Panc1 (cell line): ENCODE measurements at places on chromosomes 4 and X.

- H3K36me3 ChIP-seq = no peaks in the 10 kb centered on the region
- no peak overlapping the region for H3K27ac ChIP-seq
- no peaks in the 10 kb centered on the region for H3K27me3 ChIP-seq
- no peak for DNase-seq
- no peaks in the 10 kb centered on the region for H3K4me1 ChIP-seq
Observed at GRCh38 chrX:110204986-110205385, 112.9 kb downstream of the AMMECR1 start.

- H3K27me3 ChIP-seq = no peaks in the 10 kb centered on the region; the same call in 1 of the 2 replicates
- no peaks in the 10 kb centered on the region for H3K36me3 ChIP-seq
- H3K27ac ChIP-seq = no peak overlapping the region
Observed at GRCh38 chr4:109972786-109973528, 60.3 kb downstream of the EGF start.

DNA sequence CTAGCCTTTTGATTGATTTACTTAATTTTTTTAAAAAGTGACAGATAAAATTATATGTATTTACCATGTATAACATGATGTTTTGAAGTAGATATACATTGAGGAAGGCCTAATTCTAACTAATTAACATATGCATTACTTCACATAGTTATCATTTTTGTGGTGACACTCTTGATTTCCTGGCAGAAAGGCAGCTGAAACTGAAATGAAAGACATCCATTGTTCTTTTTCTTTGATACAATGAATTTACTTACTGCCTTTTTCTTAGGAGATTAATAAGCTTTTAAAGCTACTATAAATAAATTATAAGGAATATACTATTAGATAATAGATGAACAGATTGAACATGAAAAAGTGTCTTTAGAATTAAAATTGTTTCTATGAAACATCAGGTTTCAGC lies 26.7 kb downstream of the ANKRD50 start:
- no peaks in the 10 kb centered on the region for H3K36me3 ChIP-seq
- H3K27me3 ChIP-seq = no peaks in the 10 kb centered on the region
- no peaks in the 10 kb centered on the region for H3K4me1 ChIP-seq
- no peak overlapping the region for H3K27ac ChIP-seq
- no peak overlapping the region for H3K4me3 ChIP-seq

DNA sequence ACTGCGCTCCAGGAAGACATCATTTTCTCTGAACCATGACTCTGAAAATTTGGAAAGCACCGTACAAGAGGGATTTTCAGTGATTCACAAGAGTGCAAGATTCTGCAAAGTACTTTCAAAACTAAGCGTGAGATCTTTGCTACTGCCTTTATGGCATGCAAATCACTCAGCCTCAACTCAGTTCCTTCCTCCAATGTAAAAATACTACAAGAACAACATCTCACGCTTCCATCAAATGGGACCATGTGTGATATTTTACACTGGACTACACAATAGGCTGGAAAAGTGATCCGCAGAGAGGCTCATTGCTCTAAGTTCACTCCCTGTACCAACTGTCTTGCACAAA lies 674 bp upstream of the IL15 start:
- no peak for DNase-seq
- no peak overlapping the region for H3K27ac ChIP-seq
- no peaks in the 10 kb centered on the region for H3K27me3 ChIP-seq
- peaks cover 5% of the 10 kb centered on the region; the same call in 1 of the 2 replicates for H3K4me1 ChIP-seq
- H3K4me3 ChIP-seq = peak overlapping the region; percentile 74

- no peaks in the 10 kb centered on the region for H3K4me1 ChIP-seq
- H3K4me3 ChIP-seq = no peak overlapping the region
- H3K27ac ChIP-seq = no peak overlapping the region
- H3K36me3 ChIP-seq = no peaks in the 10 kb centered on the region; the same call in 1 of the 2 replicates
- no peak for DNase-seq
Observed at GRCh38 chr4:168908851-168909273, 101.2 kb downstream of the CBR4 start.

DNA sequence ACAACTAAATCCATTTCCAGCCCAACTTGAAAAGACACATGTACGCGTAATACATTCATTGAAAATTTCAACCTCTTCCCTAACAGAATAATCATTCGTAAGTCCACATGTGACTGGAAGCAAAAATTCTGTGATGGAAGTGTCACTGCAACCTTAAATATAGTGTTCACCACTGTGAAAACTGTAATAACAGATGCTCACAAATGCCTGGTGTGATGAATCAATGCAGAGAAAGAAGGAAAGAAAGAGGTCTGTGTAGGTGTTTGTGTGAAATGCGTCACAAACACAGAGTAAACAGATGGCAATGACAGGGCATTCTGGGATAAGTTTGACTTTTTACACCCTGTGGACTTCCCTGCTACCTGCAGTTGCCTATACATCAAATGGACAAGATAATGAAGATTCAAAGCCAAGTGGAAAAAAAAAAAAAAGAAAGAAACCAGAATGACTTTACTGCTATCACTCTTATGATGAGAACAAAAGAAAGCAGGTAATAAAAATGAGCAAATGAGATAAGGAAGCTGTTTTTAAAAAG lies 123.3 kb downstream of the EPHA5 start:
- H3K27me3 ChIP-seq = no peaks in the 10 kb centered on the region
- no peaks in the 10 kb centered on the region for H3K36me3 ChIP-seq
- H3K27ac ChIP-seq = no peak overlapping the region

DNA sequence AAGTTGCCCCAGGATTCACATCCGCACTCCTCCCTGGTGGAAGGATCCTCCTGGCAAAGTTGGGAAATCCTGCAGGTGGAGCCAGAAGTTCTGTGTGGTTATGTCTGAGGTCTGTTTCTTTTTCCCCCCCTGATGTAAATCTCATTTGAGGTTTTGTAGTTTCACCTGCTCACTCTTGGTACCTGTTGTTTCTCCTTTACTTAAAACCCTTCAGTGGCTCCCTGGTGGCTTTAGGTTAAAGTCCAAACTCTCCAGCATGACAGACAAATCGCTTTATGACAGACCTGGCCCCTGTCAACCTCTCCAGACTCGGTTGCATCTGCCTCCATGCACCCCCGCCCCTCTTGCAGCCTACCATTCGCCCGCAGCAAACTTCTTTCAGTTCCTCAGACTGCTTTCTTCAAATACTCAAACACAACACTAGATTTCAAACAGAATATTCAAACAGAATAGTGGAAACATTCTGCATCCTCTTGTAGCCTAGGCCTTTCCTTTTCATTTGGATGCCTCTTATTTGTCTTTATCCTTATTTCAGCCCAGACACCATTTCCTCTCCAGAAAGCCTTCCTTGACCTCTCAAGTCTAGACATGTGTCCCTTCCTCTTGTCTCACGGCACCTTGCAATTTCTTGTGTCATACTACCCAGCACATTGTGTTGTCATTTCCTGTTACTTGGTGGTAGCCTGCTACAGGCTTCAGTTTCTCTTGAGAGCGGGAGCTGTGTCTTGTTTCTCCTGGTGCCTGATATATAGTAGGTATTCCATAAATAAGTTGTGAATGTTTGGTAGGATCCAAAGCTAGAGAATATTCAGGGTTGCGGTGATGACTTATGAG lies 24.8 kb downstream of the IL13RA1 start:
- H3K4me1 ChIP-seq = no peaks in the 10 kb centered on the region
- no peak overlapping the region for H3K27ac ChIP-seq
- peaks cover 19% of the 10 kb centered on the region for H3K36me3 ChIP-seq
- DNase-seq = no peak

- no peaks in the 10 kb centered on the region for H3K36me3 ChIP-seq
- H3K4me1 ChIP-seq = no peaks in the 10 kb centered on the region
- H3K4me3 ChIP-seq = no peak overlapping the region
- no peaks in the 10 kb centered on the region; the same call in 1 of the 2 replicates for H3K27me3 ChIP-seq
- no peak for DNase-seq
Observed at GRCh38 chrX:151754047-151754429, 19.5 kb downstream of the CNGA2 start.

DNA sequence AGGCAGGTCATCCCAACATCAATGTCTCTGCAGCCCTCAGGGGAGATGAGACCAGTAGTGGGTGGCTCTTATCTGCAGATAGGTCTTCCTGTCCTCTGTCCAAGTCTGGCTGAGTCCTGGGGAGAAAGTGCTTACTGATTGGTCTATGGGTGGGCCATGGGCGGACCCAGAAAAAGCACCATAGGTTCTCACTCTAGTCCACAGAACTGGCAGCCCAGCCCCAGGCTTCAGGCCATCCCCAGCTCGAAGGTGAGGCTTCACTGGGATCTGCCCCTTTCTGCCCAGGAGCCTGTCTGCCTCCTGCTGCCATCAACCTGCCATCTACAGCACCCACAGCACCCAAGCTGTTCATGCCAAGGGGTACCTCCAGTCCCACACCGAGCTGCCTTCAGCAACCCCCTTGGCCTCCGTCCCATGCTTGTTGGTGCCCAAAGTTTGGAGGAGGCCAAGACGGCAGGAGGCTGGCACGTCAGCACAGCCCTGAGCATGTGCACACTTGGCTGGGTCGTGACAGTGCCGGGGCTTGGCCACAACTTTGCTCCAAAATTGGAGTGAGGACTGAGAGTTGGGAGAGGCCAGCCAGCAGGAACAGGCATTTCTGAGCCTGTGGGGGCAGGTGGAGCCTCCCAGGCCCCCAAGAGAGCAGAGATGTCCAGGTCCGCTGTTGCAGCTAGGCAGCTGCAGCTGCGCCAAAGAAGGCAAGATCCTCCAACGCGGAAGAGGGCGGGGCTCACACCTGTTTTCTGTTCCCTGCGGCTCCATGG lies 99.6 kb downstream of the IQCM start:
- no peak overlapping the region for H3K27ac ChIP-seq
- H3K36me3 ChIP-seq = no peaks in the 10 kb centered on the region
- H3K27me3 ChIP-seq = no peaks in the 10 kb centered on the region
- H3K4me1 ChIP-seq = no peaks in the 10 kb centered on the region

GRCh38 chrX:119273420-119274192 lies 37.5 kb downstream of the PGRMC1 start:
- H3K36me3 ChIP-seq = no peaks in the 10 kb centered on the region
- no peak overlapping the region for H3K27ac ChIP-seq
- H3K4me3 ChIP-seq = no peak overlapping the region
- H3K4me1 ChIP-seq = no peaks in the 10 kb centered on the region; the same call in 1 of the 2 replicates

DNA sequence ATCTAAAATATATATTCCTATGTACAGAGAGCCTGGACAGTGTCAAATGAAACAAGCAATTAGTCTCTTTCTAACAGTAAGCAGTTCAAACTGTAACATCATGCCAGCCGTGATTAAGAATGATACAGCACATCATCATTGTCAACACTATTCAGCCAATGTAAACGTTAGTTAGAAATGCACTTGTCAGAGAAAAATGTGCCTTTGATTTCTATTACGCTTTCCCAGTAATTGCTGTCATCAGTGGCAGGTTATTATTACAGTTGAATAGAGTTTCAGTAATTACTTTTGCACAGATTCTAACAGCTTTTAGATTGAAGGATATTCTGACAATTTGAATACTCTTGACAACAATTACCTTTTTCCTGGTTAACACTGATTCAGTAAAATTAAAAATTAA lies 1007.1 kb downstream of the SH3BGRL start:
- no peak overlapping the region for H3K27ac ChIP-seq
- no peak overlapping the region for H3K4me3 ChIP-seq
- no peaks in the 10 kb centered on the region for H3K36me3 ChIP-seq
- no peaks in the 10 kb centered on the region for H3K4me1 ChIP-seq
- DNase-seq = no peak
- no peaks in the 10 kb centered on the region for H3K27me3 ChIP-seq

GRCh38 chrX:120308558-120308957 lies 2.7 kb downstream of the TMEM255A start:
- H3K27ac ChIP-seq = no peak overlapping the region
- no peak for DNase-seq
- peaks cover 28% of the 10 kb centered on the region for H3K27me3 ChIP-seq
- peaks cover 13% of the 10 kb centered on the region for H3K4me1 ChIP-seq
- H3K36me3 ChIP-seq = no peaks in the 10 kb centered on the region

DNA sequence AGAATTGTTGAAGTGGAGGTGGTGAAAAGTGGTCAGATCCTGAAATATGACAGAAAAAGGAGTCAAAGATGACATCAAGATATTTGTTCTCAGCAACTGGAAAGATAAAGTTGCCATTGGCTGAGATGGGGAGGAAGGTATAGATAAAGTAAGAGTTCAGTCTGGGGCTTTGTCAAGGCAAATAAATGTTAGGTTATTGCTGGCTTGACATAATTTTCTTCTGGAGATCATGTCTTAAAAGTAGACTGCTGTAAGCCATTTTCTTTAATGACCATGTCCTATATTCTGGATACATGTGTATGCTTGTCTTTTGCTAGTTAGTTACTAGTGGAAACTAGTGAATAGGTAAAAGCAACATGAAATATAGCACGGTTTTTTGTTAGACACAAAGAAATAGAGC lies 5.6 kb downstream of the USP53 start:
- no peaks in the 10 kb centered on the region for H3K4me1 ChIP-seq
- no peak overlapping the region for H3K4me3 ChIP-seq
- no peaks in the 10 kb centered on the region for H3K36me3 ChIP-seq

GRCh38 chr4:77600521-77601451 lies 4.8 kb upstream of the CXCL13 start:
- no peaks in the 10 kb centered on the region for H3K36me3 ChIP-seq
- no peak overlapping the region for H3K27ac ChIP-seq
- no peak for DNase-seq
- no peak overlapping the region for H3K4me3 ChIP-seq
- H3K27me3 ChIP-seq = no peaks in the 10 kb centered on the region
- no peaks in the 10 kb centered on the region for H3K4me1 ChIP-seq

GRCh38 chr4:146389561-146389960 lies 132.2 kb downstream of the SLC10A7 start:
- no peak overlapping the region for H3K4me3 ChIP-seq
- no peaks in the 10 kb centered on the region for H3K27me3 ChIP-seq

DNA sequence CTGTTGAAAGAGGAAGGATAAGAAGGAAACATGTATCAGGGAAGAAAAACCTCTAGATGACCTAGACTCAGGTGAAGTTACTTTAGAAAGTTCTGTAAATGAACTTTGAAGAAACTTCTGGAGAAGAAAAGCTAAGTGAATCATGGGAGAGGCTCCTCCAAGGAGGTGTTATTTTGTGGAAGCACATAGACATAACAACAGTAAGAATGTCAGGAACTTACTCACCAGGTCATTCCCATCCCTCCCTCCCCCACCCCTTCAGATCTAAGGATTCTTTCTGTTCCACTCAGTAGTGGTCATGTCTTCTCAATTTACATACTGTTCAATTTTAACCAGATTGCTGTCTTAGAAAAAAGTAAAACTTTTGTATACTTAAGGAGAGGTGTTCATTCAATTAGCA lies 310.5 kb upstream of the DDX53 start:
- H3K4me1 ChIP-seq = no peaks in the 10 kb centered on the region
- no peaks in the 10 kb centered on the region for H3K36me3 ChIP-seq
- H3K4me3 ChIP-seq = no peak overlapping the region
- H3K27ac ChIP-seq = no peak overlapping the region

DNA sequence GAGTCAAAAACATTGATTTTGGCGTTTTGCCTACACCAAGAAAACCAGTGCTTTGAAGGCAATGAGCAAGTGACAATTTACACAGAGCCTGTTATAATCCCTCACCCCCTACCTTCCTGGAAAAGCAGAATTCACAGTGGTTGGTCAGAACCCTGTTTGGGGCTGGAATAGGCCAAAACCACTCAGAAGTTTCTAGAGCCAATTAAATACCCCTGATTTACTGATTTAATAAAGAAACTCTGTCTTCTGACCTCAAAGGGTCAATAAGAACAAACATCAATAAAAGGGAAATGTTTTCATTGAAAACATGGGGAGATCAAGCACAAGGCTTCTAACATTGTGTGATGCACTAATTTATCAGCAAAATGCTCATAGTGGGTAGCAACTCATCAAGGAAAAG lies 116.3 kb downstream of the UNC5C start:
- no peaks in the 10 kb centered on the region for H3K36me3 ChIP-seq
- no peak for DNase-seq
- H3K27me3 ChIP-seq = no peaks in the 10 kb centered on the region
- no peaks in the 10 kb centered on the region for H3K4me1 ChIP-seq
- no peak overlapping the region for H3K27ac ChIP-seq

- no peak overlapping the region for H3K27ac ChIP-seq
- H3K4me3 ChIP-seq = no peak overlapping the region
- H3K36me3 ChIP-seq = peaks cover 3% of the 10 kb centered on the region
Observed at GRCh38 chrX:47185241-47185640, 8.4 kb upstream of the UBA1 start.

- no peak overlapping the region for H3K27ac ChIP-seq
- no peak for DNase-seq
- H3K4me1 ChIP-seq = no peaks in the 10 kb centered on the region
Observed at GRCh38 chr4:2950221-2950989, 12.8 kb downstream of the NOP14 start.
